CD4-positive, alpha-beta memory T cell (primary cell): ENCODE measurements at places on chromosomes 2 and 18. TPM values are rescaled to one million over a fixed set of nuclear protein-coding genes. Genes with fewer than 3 reads are reported as not detected.

DNA sequence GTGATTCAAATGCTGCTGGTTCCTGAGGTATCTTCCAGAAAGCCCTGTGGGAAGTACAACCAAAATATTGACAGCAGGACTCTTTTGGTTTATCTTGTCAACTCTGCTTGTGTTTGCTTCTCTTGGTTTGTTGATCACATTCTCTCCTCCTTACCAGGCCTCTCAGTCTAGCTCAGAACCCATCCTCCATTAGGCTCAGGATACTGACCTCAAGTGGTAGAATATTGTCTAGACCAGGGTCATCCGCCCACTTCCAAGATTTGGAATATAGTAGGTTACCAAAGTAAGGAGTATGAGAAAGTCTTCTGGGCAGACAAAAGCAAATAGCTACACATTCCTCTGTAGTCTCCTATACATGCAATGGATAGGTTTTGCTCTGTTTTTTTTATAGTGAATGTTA lies 56.6 kb downstream of the XIRP2 start:
- no peak for DNase-seq

- DNase-seq = no peak
Measured at GRCh38 chr2:219997341-219997851, 370.0 kb downstream of the SLC4A3 start.

- DNase-seq = no peak
Measured at GRCh38 chr2:15456352-15456751, 104.8 kb downstream of the NBAS start.

DNA sequence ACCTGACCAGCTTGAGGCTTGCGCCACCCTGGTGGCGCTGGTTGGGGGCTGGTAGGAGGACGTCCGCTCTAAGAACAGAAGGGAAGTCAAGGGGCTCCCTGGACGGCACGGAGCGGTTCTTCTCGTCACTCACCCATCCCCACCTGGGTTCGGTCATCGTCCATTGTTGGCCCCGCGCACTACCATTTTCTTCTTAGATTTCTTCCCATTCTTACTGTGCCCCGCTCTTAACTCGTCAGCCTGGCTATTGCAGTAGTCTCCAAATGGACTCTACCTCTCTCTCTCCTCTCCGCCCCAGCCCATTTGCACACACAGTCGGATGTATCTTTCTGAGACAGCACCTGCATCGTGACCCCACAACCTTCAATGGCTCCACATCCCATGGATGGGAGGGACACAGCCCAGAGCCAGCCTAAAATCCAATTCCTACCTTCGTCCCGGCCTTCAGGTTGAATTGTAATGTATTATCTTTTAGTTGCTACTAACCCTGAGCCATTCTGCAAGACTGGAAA lies 814 bp upstream of the RAB1A start:
- DNase-seq = no peak

- no peak for DNase-seq
Measured at GRCh38 chr18:22521026-22521707, 103.5 kb upstream of the CTAGE1 start.

DNA sequence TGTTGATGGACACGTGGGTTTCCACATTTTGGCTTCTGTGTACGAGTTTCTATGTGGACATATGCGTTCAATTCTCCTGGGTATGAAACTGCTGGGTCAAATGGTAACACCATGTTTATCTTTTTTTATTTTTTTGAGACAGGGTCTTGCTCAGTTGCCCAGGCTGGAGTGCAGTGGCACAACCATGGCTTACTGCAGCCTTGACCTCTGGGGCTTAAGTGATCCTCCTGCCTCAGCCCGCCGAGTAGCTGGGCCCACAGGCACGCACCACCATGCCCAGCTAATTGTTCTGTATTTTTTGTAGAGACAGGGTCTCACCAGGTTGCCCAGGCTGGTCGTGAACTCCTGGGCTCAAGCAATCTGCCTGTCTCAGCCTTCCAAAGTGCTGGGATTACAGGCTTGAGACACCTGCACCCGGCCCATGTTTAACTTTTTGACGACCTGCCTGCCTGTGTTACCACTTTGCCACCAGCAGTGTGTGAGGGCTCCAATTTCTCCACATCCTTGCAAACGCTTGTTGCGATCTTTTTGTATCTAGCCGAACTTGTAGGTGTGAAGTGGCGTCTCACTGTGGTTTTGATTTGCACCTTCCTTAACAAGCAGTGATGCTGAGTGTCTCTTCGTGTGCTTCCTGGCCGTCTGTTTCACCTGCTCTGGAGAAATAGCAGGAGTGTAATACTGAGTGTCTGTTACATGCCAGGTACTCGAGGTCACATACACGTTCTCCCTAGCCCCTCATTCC lies 6.9 kb downstream of the HSBP1L1 start:
- DNase-seq = no peak

DNA sequence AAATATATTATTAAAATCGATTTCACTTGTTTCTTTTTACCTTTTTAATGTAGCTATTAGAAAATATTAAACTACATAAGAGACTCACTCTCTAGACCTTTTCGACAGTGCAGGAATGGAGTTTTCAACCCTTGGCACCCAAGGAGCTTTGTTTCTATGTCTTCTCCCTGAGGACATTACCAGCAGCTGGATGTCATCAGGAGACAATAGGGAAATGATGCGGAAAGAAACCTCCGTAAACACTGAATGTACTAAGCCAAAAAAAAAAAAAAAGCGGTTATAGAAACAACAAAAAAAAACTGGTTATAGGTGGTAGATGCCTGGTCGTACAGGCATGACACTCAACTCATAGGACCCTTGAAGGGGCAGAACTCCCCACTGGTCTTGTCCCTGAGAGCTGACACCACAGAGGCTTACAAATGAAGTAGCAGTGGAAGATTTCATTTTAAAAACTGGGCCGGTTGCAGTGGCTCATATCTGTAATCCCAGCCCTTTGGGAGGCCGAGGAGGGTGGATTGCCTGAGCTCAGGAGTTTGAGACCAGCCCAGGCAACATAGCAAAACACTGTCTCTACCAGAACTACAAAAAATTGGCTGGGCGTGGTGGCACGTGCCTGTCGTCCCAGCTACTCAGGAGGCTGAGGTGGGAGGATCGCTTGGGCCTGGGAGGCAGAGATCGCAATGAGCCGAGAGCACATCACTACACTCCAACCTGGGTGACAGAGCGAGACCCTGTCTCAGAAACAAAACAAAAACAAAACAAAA lies 23.8 kb downstream of the THAP4 start:
- no peak for DNase-seq

- no peak for DNase-seq
Measured at GRCh38 chr2:28343184-28343942, 49.3 kb upstream of the FOSL2 start.

GRCh38 chr2:206062724-206063123 lies 23.2 kb downstream of the INO80D start:
- no peak for DNase-seq

- no peak for DNase-seq
Measured at GRCh38 chr18:42271647-42272414, 316.8 kb downstream of the PIK3C3 start.

GRCh38 chr2:62175728-62176127 lies 20.2 kb upstream of the B3GNT2 start:
- no peak for DNase-seq

- DNase-seq = no peak
Measured at GRCh38 chr18:48673853-48674721, 135.3 kb downstream of the CTIF start.

GRCh38 chr18:22879293-22879692 lies 53.8 kb upstream of the RBBP8 start:
- no peak for DNase-seq

DNA sequence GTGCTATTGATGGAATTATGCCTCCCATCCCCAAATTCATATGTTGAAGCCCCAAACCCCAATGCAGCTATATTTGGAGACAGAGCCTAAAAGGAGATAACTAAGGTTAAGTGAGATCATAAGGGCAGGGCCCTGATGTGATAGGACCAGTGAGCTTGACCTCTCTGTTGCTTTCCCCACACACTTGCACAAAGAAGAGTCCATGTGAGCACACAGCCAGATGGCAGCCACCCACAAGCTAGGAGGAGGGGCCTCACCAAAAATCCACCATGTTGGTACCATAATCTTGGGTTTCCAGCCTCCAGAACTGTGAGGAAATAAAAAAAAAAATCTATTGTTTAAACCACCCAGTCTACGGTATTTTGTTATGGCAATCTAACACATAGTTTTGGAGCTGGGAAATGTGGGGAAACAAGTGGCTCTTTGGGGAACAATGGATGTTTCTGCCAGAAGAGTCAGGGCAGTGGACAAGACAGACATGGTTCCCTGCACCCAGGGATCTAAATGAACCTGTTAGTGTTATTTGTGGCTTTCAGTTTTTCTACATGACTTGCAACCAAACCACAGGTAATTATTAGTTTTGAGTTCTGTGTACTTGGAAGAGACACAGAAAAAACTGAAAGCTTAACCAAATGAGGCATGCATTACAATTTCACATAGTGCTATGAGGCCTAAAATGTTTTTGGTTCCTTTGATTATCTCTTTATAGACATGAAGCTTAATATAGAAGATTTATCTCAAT lies 259.1 kb downstream of the LTBP1 start:
- no peak for DNase-seq

DNA sequence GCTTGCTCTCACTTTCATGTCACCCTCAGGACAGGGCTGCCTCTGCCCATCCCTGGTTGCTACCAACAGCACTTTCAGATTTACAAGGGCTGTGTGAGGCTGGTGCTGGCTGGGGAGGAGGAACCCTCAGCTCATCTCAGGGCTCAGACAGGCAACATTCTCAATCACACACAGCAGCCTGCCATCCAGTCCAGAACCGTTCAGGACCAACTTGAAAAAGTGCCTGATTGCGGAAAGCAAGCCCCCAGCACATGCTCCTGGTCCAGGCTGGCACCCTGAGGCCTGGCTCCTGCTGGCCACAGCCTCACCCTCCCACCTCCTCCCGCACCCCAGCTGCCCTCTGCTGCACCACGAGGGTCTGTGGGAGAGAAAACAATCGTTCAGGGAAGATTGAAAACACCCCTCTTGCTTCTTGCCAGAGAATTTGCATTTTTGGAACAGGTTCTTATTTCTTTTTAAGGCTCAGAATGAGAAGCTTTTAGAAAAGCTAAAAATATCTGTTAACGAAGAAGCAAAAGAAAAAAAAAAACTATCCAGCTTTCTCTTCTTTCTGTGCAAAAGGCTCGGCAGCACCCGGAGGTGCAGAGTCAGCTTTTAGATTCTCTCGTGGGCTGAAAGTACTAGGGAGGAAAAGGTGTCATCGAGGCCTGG lies 403.8 kb upstream of the ID2 start:
- no peak for DNase-seq

GRCh38 chr2:60320724-60321123 lies 232.7 kb downstream of the BCL11A start:
- no peak for DNase-seq

- DNase-seq = peak; percentile 36
Measured at GRCh38 chr2:26577442-26578112, 63.6 kb downstream of the CIB4 start.

- no peak for DNase-seq
Measured at GRCh38 chr2:145070703-145071102, 550.8 kb upstream of the ZEB2 start.

GRCh38 chr18:51054764-51055163 lies 24.8 kb downstream of the SMAD4 start:
- no peak for DNase-seq

DNA sequence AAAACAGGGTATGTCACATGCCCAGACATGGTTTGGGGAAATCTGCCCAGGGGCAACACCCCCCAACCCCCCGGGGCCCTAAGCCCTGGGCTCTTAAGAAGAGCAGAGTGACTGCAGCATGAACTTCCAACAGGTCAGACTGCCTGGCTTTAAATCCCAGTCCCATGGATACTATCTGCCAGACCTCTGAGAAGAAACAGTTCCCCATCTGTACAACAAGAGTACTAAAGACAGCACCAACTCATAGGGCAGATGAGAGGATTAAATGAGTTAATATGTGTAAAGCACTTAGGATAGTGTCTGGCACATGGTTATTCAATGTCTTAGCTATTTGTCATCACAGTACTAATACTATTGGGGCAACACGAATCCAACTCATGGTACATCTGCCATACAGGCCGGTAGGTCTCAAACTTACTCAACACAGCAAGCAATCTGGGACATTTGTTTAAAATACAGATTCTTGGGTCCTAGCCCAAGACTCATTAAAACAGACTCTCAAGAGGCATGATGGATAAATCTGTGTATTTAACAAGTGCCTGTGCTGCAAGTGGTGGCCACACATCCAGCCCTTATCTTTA lies 23.4 kb downstream of the CDH2 start:
- no peak for DNase-seq

DNA sequence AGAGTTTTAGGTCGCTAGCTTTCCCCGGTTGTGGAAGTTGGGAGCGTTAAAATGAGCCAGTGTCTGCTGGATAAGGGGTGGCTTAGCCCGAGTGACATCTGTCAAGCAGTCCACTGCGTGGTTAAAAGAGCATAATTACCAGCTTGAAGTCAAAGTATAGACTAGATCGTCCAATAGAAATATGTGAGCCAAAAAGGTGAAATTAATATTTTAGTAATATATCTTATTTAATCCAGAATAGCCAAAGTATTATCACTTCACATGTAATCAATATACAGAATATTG lies 654 bp downstream of the COMMD1 start:
- no peak for DNase-seq

DNA sequence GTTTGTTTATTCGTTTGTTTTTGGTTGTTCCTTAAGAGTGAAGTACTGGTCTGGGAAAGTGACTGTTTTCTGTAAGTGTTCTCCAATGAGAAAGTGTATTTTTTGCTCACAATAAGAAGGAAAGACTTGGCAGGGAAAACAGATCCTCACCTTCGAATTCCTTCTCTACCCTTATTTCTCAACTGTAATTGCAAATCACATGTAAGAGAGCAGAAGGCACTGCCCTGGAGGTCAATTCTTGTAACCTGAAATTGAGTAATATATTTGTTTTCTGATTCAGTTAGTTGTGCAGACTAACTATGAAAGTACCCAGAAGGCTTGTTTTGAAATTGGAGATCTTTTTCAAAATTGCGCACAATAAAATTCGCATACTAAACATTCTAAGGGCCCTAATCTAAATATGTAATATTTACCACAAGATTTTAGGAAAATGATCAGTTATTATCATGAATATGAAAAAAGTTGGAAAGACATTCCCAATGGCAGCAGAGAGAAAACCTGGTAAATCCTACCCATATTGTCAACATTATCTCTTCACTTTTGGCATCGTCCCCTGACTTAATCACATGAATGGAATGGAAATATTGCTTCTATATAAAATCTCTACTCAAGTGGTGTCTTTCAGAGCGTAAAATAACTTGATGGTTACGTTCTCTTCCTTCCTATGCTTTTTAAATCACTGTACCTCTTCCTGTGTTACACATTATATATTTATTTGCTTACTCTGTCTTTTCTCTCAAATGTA lies 24.1 kb downstream of the TFPI start:
- no peak for DNase-seq

The XDH gene
- polyA plus RNA-seq = not detected

The BMP10 gene
- not detected for polyA plus RNA-seq

The HNMT gene
- polyA plus RNA-seq = not detected

The DYTN gene
- polyA plus RNA-seq = not detected

The C2orf15 gene
- polyA plus RNA-seq = 4.9 TPM

The UGT1A8 gene
- not detected for polyA plus RNA-seq

The DOCK10 gene
- 26.0 TPM for polyA plus RNA-seq

The SCN7A gene
- polyA plus RNA-seq = not detected

The SPP2 gene
- polyA plus RNA-seq = not detected

The IGFBP5 gene
- not detected for polyA plus RNA-seq

The B4GALT6 gene
- not detected for polyA plus RNA-seq

The TMEM163 gene
- not detected for polyA plus RNA-seq

The MAL gene
- polyA plus RNA-seq = 271 TPM

The ZNF396 gene
- polyA plus RNA-seq = 1.5 TPM

The CAPN14 gene
- polyA plus RNA-seq = 0.16 TPM
